Right atrium auricular region (tissue), 2 donors: ENCODE measurements at places on chromosomes 4 and X. TPM values are rescaled to one million over a fixed set of nuclear protein-coding genes. Genes with fewer than 3 reads are reported as not detected.

- no peak for DNase-seq
Measured at GRCh38 chrX:45601052-45601451, 400.4 kb upstream of the DIPK2B start.

DNA sequence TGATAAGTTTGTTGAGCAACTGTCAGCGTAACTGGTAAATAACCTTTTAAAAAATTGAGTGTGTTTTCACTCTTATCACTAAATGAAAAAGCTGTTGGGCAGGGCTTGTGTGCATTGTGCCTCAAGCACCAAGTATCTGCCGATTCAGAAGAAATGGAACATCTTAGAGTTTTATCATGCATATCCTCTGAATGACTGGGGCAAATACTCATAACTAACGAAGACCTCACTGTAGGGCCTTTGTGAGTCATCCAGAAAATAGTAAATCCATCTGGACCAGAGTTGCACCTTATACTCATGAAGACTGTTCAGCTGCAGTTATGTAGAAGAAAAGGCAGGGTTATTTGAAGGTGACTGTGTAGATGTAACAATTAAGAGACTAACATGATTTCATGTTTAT, 222.1 kb downstream of the CAMK2D start:
- DNase-seq, result no peak

GRCh38 chr4:47652092-47652491, 167.0 kb downstream of the ATP10D start:
- no peak for DNase-seq

DNA sequence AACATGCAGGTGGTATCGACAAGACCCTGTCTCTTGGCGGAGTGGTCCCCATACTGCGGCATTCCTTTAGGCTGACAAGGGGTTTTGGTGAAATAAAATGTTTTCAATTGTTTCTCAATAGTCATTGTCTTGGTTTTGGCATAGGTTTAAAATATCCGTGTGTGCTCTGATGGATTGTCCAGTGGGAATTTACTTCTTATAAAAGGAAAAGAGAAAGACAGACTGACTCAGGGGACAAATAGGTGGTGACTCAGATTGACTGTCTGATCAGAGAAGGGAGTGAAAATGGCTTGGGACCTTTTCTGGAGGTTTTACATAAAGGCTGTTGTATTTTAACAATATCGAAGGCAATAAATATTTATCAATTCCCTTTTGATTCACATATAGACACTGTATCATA, 129.8 kb downstream of the SORBS2 start:
- DNase-seq, result no peak

GRCh38 chr4:75683482-75684155, 10.4 kb upstream of the G3BP2 start:
- no peak for DNase-seq

- peak; percentile 65 for DNase-seq
Measured at GRCh38 chr4:56434599-56435139, 746 bp downstream of the PPAT start.

DNA sequence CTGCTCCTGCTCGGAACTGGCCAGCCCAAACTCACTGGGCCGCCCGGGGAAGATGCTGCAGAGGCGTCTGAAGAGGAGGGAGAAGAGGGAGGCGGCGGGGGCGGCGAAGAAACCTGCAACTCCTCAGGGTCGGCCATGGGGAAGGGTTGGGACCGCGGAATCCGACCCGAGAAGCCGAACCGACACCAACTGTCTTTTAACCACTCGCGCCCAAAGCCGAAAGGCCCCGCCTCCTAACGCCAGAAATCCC, at the start of gene C4orf46:
Gene C4orf46, minus strand, starts transcription at position 223 of the 250 bp plus-strand sequence. Its CDS starts 86 bp downstream, at position 137.
- DNase-seq, result no peak

DNA sequence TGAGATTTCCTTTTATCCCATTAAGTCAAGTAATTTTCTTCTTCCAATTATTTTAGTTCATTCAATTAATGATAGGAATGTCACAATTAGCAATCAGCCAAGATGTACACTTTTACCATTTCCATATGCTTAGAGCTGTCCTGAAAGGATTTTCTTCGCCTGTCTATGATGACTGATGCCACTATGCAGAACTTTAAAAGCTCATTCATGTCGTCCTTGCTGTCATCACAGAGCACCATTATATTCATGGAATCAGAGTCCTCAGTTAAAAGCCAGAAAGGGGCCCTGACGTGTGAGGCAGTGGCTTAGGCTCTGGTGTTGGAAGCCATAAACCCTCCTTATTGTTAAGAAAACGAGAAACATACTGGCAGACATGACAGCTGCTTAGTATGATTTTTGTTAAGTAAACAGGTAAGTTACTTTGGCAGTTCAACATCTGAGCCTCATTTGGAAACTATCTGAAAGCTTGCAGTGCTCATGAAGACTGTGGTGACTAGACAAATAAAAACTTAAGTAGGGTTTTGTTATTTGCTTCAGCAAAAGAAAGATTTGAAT, 73.1 kb downstream of the HHIP start:
- DNase-seq, result no peak

- DNase-seq, result no peak
Measured at GRCh38 chrX:153499876-153500275, 5.1 kb downstream of the BGN start.

DNA sequence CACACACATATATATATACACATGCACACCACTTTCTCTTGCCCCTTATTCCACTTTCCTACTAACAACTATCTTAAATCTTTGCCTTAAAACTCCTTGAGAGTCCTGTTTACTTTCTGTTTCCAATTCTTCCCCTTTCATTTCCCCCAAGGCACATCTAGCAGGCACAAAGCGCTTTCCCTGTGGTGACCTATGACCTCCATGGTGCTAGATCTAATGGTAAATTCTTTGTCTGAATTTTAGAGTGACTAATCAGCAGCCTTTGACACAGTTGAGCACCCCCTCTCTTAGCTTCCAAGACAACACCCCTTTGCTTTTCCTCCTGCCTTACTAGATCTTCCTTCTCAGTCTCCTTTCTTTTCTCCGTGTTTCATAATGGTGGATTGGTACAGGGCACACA, 236.4 kb upstream of the TTC29 start:
- no peak for DNase-seq

GRCh38 chr4:110754716-110755115, 131.8 kb upstream of the PITX2 start:
- DNase-seq, result no peak

DNA sequence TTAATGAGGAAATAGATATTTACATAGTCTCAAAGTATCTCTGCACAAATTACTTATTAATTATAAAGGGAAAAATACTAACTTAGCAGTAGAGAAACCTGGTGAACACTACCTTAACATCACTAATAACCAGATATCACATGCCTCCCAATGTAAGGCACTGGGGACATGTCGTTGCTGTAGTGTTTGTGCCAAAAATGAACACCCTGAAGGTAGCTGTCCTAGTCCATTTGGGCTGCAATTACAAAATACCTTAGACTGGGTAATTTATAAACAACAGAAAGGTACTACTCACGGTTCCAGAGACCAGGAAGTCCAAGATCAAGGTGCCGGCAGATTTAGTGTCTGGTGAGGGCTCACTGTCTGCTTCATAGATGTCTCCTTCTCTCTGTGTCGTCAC, 10.7 kb upstream of the MPC1L start:
- DNase-seq, result no peak

DNA sequence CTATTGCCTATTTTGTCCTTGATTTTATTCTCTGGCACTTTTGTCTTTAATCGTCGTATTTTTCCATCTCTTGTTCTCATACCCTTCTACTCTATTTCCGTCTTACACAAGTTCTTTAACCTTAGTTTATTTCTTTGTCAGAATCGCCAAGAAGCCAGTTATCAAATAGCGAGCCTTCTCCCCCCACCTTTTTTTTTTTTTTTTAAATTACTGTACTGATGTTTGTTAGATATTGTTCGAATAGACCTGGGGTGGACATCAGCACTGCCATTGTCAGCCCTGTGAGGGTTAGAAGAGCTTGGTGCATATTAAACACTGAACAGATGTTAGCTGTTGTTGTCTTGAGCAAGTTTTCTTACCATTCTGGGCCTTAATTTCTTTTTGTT, 1.2 kb downstream of the SPCS3 start:
- DNase-seq, result no peak

GRCh38 chr4:7638489-7638888, 203.8 kb upstream of the PSAPL1 start:
- DNase-seq, result no peak

- DNase-seq, result no peak
Measured at GRCh38 chrX:132191938-132192337, 27.3 kb downstream of the RAP2C start.

GRCh38 chrX:49308604-49309269, 5.3 kb downstream of the GAGE10 start:
- peak; percentile 60 for DNase-seq

- DNase-seq, result no peak
Measured at GRCh38 chrX:148929686-148930085, 429.3 kb downstream of the AFF2 start.

DNA sequence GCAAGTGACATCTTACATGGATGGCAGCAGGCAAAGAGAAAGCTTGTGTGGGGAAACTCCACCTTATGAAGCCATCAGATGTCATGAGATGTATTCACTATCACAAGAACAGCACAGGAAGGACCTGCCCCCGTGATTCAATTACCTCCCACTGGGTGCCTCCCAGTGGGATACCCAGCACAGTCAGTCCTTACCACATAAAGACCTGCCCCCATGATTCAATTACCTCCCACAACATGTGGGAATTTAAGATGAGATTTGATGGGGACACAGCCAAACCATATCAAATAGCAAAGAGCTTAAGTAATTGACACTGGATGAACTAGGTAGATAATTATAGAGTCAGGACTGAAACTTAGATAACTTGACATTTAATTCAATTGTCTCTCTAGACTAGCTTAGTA, 85.6 kb downstream of the SLIT2 start:
- DNase-seq, result no peak

- DNase-seq, result no peak
Measured at GRCh38 chr4:10684631-10685030, at the start of gene CLNK. Gene CLNK (minus strand): TSS chr4:10684768. CDS start chr4:10667869, 16,899 bp downstream.

DNA sequence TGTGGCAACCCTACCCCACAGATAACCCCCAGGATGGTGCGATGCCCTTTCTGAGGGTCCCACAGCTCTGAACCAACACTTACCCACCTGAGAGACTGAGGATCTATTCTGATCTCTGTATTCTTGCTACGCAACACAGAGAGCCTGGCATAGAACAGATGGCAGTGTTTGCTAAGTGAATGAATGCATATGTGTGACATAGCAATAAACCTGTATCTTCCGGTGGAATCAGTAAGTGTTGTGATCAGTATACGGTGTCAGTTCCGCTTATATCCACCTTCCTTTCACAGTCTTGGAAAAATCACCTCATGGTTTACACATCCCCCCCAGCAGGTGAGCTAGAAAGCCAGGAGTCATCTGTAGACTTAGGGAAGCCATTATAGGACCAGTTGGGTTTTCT, 5.9 kb upstream of the HSD17B10 start:
- no peak for DNase-seq

DNA sequence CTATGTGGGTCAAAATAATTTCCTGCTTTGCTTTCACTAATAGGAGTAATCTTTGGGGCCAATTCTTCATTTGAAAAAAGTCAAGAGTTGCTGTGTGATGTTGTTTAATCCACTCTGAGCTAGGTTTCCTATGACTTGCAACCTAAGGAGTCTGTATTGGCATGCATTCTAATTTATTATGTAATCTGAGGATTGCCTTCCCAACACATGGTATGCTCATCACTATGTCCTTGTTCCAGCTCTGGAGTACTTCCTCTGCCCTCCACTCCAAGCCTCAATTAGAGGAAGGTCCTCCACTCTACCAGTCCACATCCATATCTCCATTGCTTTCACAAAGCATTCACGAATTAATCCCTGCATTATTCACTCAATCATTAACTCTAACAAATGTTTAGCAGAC, 56.1 kb downstream of the PPP3CA start:
- no peak for DNase-seq

- DNase-seq, result no peak
Measured at GRCh38 chr4:119233750-119234149, 21.2 kb downstream of the USP53 start.

- DNase-seq, result no peak
Measured at GRCh38 chr4:146443525-146443924, 78.2 kb downstream of the SLC10A7 start.

DNA sequence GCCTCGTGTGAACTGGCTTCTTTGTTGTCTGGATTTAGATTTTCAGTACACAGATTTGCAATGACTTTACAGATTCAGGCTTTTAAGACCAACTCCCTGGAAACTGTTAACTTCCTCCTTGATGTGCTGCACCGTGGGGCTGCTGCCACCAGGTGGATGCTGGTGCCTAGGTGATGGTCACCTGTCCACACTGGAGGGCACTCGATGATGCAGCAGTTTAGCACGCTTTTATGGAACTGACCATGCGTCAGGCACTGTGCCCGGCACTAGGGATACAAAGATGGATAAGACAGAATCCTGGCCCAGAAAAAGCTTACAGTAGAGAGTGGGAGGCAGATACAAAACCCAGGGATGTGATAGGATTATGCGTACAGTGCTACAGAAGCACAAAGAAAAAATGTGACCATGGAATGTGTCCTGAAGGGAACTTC, 180.7 kb downstream of the CEP135 start:
- DNase-seq, result no peak

DNA sequence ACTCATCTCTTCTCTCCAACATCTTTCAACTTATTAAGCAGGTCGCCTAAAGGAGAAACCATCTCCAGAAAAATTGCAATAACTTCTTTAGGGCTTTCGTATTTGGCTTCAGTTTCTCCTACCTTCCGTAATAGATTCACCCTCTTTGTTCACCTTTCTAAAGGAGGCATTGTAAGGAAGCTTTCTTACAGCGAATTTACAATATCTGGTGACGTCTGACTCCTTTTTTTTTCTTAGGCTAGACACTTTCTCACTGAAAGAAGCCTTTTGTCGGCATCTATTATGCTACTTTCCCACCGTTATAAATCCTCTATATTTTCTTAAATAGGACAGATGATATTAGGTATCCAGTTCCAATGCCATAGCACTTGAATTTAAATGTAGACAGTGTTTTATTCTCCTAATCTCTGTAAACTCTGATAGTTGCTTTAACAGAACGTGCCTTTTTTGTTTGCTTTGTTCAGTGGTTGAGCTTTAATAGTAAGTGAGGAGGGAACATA, 302.4 kb downstream of the IL1RAPL1 start:
- DNase-seq, result no peak

- DNase-seq, result no peak
Measured at GRCh38 chrX:101395789-101396188, 5.0 kb downstream of the RPL36A start.

GRCh38 chr4:16772366-16772850, 126.0 kb downstream of the LDB2 start:
- no peak for DNase-seq

Gene PDLIM3
- 476 TPM for total RNA-seq

Gene COQ2
- total RNA-seq, result 12.0 TPM

Gene MAGEA2B
- total RNA-seq, result not detected

Gene FANCB
- 0.59 TPM for total RNA-seq

Gene CFAP299
- total RNA-seq, result not detected

Gene SYP
- 2.8 TPM for total RNA-seq

Gene TSPAN6
- 7.5 TPM for total RNA-seq

Gene PNMA5
- total RNA-seq, result not detected

Gene SPATA18
- 2.2 TPM for total RNA-seq

Gene SMR3B
- not detected for total RNA-seq

Gene NAT8L
- total RNA-seq, result 3.2 TPM

Gene TBC1D9
- 10.9 TPM for total RNA-seq

Gene MAGEE1
- total RNA-seq, result 2.0 TPM

Gene TEX13C
- not detected for total RNA-seq

Gene ATP11C
- total RNA-seq, result 6.5 TPM

Gene FGA
- not detected for total RNA-seq

Gene ADD1
- total RNA-seq, result 196 TPM

Gene TLR10
- total RNA-seq, result 0.08 TPM

Gene CT45A2
- not detected for total RNA-seq

Gene THAP6
- total RNA-seq, result 13.8 TPM

Gene NDNF
- 5.4 TPM for total RNA-seq

Gene PPAT
- 1.9 TPM for total RNA-seq

Gene NLGN3
- total RNA-seq, result 0.19 TPM
